ENCODE measurements at places on chromosomes 16 and 17. TPM values are rescaled to one million over a fixed set of nuclear protein-coding genes. Genes with fewer than 3 reads are reported as not detected.

GRCh38 chr17:56165072-56165641, 11.9 kb downstream of the ANKFN1 start:
- no peak overlapping the region for H3K4me3 ChIP-seq
- no peak for DNase-seq
- H3K4me1 ChIP-seq = no peaks in the 10 kb centered on the region

DNA sequence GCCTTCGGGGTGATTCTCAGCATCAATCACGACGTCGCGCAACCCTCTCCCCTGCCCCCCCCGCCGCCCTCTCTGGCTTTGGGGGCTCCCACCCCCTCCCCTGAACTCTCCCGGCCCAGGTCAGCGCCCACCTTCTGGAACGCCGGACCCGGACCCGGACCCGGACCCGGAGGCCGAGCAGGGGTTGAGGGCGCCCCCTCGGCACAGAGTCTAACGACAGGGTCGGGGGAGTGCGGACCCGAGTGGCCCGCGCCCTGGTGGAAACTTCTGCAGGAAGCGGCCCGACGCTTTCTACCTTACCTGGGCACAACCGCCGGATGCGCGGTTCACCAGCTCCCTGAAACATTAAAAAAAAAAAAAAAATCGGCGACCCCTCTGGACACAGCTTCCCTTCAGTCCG, 16.2 kb downstream of the SALL1 start:
- H3K36me3 ChIP-seq = no peaks in the 10 kb centered on the region
- no peak for DNase-seq
- H3K4me1 ChIP-seq = no peaks in the 10 kb centered on the region
- H3K27me3 ChIP-seq = no peaks in the 10 kb centered on the region
- H3K27ac ChIP-seq = no peak overlapping the region

The MAPT gene
- 0.42 TPM for total RNA-seq

- H3K4me1 ChIP-seq = no peaks in the 10 kb centered on the region
- H3K27me3 ChIP-seq = no peaks in the 10 kb centered on the region
- no peak for DNase-seq
- no peak overlapping the region for H3K4me3 ChIP-seq
- no peak overlapping the region for H3K27ac ChIP-seq
Measured at GRCh38 chr16:74202009-74202408, 94.6 kb upstream of the PSMD7 start.

DNA sequence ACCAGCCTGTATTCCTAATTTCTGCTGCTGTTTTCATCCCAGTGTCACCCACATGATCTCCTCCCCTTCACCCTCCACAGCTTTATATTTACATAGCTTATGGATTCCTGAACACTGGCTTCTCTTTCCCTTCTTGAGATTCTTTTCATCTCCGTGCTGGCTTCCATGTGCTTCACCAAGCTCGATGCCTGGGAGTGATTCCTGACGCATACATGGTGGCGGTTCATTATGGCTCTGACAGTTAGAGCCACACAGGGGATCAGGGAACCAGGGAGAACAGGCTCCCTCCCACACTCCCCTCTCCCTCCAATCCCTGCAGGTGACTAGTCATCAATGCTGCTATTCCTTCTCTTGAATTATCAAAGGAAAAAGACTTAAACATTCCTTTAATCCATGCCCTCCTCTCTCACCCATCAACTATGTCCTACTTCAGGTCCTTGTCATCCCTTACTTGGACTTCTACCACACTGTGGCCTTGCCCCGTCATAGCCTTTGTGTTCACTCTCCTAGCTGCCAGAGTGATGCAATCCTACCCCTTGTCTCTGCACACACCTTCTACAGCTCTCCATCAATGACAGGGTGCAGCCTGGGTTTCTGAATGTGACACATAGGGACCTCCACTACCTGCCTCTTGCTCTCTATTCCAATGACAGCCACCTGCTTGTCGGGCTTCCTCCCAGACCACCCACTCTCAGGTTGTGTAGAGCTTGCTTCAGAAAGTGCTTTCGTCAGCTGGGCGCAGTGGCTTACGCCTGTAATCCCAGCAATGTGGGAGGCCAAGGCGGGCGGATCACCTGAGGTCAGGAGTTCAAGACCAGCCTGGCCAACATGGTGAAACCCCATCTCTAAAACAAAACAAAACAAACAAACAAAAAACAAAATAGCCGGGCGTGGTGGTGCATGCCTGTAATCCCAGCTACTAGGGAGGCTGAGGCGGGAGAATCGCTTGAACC, 43.6 kb downstream of the MYH13 start:
- DNase-seq = no peak
- no peak overlapping the region for H3K27ac ChIP-seq
- no peaks in the 10 kb centered on the region for H3K36me3 ChIP-seq
- H3K27me3 ChIP-seq = no peaks in the 10 kb centered on the region

- no peaks in the 10 kb centered on the region for H3K4me1 ChIP-seq
- H3K4me3 ChIP-seq = no peak overlapping the region
- no peaks in the 10 kb centered on the region for H3K36me3 ChIP-seq
- no peak for DNase-seq
- no peaks in the 10 kb centered on the region for H3K27me3 ChIP-seq
Measured at GRCh38 chr17:71085238-71086033, 916.1 kb downstream of the KCNJ2 start.

DNA sequence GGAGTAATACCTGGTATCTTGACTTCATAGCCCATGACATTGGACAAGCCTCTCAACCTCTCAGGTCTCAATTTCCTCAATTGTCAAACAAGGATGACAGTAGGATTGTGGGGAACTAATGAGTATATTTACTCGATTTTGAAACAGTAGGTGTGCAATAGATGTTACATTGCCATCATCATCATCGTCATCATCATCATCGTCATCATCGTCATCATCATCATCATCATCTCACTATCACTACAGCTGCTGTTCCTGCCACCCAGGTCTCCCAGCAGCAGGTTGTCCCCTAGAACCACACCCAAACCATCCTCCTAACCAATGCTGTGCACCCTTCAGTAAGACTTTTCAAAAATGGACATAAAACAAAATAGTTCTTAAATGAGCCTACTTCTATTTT, 24.8 kb upstream of the CDRT4 start:
- no peak overlapping the region for H3K27ac ChIP-seq
- no peaks in the 10 kb centered on the region for H3K27me3 ChIP-seq

DNA sequence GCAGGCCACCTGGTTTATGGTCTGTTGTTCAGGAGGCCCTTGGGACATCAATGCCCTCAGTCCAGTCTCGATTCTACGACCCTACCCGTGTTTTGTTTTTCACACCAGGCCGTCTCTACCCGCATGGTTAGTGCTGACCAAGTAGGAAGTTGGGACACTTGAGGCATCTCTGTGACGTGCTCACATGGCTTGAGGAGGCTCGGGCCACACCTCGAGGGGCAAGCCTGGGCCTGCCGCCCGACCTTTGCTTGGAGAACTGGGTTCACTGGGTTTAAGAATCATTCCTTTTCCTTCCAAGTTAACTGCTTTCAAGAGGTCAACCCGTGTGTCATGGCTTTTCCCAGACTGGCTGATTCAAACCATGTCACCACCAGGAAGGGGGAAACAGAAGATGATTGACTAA, 86.8 kb downstream of the CMIP start:
- DNase-seq = no peak
- H3K4me3 ChIP-seq = no peak overlapping the region
- no peaks in the 10 kb centered on the region for H3K27me3 ChIP-seq
- peaks cover 19% of the 10 kb centered on the region for H3K4me1 ChIP-seq
- H3K27ac ChIP-seq = no peak overlapping the region

The TVP23A gene
- not detected for total RNA-seq

GRCh38 chr16:15658149-15658548, 8.1 kb downstream of the NDE1 start:
- H3K4me3 ChIP-seq = no peak overlapping the region
- DNase-seq = no peak
- H3K27ac ChIP-seq = no peak overlapping the region
- no peaks in the 10 kb centered on the region for H3K27me3 ChIP-seq
- peaks cover 28% of the 10 kb centered on the region for H3K4me1 ChIP-seq

The HSPB9 gene
- 0.15 TPM for total RNA-seq

The LRRC46 gene
- total RNA-seq = 0.83 TPM

The AURKB gene
- 94.4 TPM for total RNA-seq

DNA sequence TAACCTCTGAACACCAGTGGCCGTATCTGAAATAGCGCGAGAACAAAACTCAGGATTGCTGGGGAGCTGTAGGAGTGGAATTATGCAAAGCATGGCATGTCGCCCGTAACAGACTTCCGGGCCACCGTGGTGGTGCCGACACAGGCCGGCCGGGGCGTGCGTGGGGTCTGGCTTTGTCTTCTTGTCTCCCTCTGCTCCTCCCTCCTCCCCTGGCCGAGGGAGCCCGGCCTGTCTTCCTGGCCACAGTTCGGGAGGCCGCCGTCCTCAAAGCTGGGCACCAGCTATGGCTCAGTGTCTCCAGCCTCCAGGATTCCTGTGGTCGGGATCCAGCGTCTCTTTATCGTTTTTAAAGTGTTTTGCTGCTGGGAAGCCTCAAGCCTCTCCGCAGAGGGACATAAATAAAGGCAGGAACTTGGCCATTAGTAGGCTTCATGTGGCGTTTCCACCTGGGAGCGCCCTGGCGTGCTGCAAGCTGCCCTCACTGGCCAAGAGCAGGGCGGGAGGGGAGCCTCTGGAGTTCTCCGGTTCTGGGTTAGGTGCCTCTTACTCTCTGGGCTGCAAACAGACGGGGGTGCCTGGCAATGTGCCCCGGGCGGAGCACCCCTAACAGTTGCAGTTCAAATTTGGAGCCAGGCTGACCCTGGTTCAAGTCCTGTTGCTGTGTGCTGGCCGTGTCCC, 22.0 kb upstream of the NPTX1 start:
- DNase-seq = no peak
- H3K4me3 ChIP-seq = no peak overlapping the region
- H3K36me3 ChIP-seq = no peaks in the 10 kb centered on the region
- H3K4me1 ChIP-seq = no peaks in the 10 kb centered on the region
- no peaks in the 10 kb centered on the region for H3K27me3 ChIP-seq

GRCh38 chr17:4742629-4743028, 2.9 kb upstream of the CXCL16 start:
- peaks cover 11% of the 10 kb centered on the region for H3K27me3 ChIP-seq
- H3K4me1 ChIP-seq = peaks cover 18% of the 10 kb centered on the region
- no peak overlapping the region for H3K4me3 ChIP-seq
- no peak overlapping the region for H3K27ac ChIP-seq
- H3K36me3 ChIP-seq = no peaks in the 10 kb centered on the region
- no peak for DNase-seq

The STAC2 gene
- not detected for total RNA-seq

The CHST6 gene
- 0.11 TPM for total RNA-seq

The HS3ST3B1 gene
- 6.0 TPM for total RNA-seq

The IGF2BP1 gene
- 0.28 TPM for total RNA-seq

- no peaks in the 10 kb centered on the region for H3K36me3 ChIP-seq
- no peak overlapping the region for H3K4me3 ChIP-seq
- DNase-seq = no peak
- H3K27ac ChIP-seq = no peak overlapping the region
- H3K4me1 ChIP-seq = no peaks in the 10 kb centered on the region
- no peaks in the 10 kb centered on the region for H3K27me3 ChIP-seq
Measured at GRCh38 chr17:79979221-79979741, 56.4 kb downstream of the TBC1D16 start.

DNA sequence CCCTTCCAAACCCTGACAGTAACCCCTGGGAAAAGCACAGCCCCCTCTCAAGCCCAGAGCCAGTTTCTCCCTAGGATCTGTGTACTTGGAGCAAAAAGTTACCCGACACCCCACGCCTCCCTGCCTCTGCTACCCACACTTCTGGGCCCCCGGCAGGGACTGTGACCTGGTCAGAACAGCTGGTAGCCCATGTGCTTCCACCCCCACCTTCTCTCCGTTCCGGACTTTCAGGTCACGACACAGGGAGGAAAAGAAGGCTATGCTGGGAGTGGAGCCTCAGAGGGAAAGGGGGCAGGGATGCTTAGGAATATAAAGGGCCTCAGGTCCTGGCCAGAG, 6.4 kb downstream of the PPY start:
- H3K4me1 ChIP-seq = no peaks in the 10 kb centered on the region
- H3K27ac ChIP-seq = no peak overlapping the region
- no peak overlapping the region for H3K4me3 ChIP-seq

The KRT222 gene
- not detected for total RNA-seq

GRCh38 chr16:75227361-75228142, 8.8 kb downstream of the CTRB1 start:
- no peak overlapping the region for H3K4me3 ChIP-seq
- DNase-seq = no peak
- H3K36me3 ChIP-seq = no peaks in the 10 kb centered on the region
- no peak overlapping the region for H3K27ac ChIP-seq
- H3K27me3 ChIP-seq = no peaks in the 10 kb centered on the region
- H3K4me1 ChIP-seq = no peaks in the 10 kb centered on the region

DNA sequence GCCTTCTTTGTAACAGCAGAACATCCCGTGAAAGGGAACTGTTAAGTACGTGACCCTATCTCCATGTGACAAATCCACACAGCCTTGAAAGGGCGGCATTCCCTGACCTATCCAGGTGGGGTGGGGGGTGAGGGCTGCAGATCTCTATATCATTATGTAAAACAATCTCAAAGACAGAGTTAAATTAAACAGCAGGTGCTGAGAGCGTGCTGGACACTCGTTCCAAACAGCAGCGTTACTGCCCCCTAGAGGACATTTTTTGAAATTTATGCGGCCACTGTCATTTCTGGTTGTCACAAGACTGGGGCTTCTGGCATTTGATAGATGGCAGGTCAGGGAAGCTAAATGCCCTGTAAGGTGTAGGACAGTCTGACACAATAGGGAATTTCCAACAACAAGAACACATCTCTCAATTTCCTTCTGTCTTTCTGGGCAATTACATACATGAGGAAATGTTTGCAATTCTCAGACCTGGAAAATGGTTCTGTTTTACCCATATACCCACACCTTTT, 6.7 kb upstream of the SLC25A39 start:
- DNase-seq = peak; percentile 50
- H3K27ac ChIP-seq = no peak overlapping the region
- H3K27me3 ChIP-seq = no peaks in the 10 kb centered on the region
- H3K4me3 ChIP-seq = no peak overlapping the region

DNA sequence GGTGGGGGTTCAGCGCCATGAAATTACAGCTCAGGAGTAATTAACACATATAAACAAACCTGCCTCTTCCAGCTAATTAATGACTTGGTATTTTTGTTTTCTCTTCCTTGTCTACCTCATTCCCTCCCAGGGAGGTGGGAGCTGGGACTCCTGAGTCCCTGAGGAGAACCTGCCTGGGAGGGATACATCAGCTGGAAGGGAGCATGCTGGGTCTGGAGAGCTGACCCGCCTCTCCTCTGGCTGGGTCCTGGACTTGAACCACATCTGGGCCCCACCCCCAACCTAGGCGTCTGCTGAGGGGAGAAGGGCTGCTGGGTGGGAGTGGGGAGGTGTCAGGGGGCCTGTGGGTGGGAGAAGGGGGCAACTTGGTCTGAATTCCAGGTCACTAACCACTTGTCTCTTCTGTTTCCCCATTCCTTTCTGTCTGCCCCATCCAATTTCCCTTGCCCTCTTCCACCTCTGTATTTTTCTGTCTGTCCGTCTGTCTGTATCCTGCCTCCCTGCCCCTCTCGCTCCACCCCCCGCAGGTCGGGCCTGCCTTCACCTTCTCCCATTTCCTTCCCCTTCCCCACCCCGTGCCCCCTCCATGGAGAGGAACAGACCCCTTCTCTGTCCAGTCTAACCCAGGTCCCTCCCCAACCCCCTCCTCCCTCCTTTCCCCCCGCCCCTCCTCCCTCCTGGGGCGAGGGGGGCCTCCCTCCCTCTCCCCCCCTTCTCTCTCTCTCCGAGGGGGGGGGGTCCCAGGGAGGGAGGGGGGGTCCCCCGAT, at the start of gene NLGN2:
Gene NLGN2, plus strand, starts transcription at position 361 of the 767 bp plus-strand sequence. CDS start 411 bp downstream, outside the sequence.
- peaks cover 16% of the 10 kb centered on the region for H3K4me1 ChIP-seq

- H3K36me3 ChIP-seq = no peaks in the 10 kb centered on the region
- H3K4me1 ChIP-seq = no peaks in the 10 kb centered on the region
- no peak for DNase-seq
- no peak overlapping the region for H3K27ac ChIP-seq
Measured at GRCh38 chr16:60648290-60648689, 1387.9 kb downstream of the CDH8 start.

- no peak for DNase-seq
- H3K27me3 ChIP-seq = peaks cover 17% of the 10 kb centered on the region
- H3K4me3 ChIP-seq = peak overlapping the region; percentile 47
- no peak overlapping the region for H3K27ac ChIP-seq
Measured at GRCh38 chr17:4500191-4500571, 1.5 kb downstream of the SPNS2 start.
